ENCODE measurements at places on chromosomes 3 and 15.
A peak's percentile ranks its signal among the peaks of the same experiment; 100 is the strongest.

- DNase-seq, result no peak
Observed at GRCh38 chr15:78024519-78024870, 53.0 kb downstream of the TBC1D2B start.

DNA sequence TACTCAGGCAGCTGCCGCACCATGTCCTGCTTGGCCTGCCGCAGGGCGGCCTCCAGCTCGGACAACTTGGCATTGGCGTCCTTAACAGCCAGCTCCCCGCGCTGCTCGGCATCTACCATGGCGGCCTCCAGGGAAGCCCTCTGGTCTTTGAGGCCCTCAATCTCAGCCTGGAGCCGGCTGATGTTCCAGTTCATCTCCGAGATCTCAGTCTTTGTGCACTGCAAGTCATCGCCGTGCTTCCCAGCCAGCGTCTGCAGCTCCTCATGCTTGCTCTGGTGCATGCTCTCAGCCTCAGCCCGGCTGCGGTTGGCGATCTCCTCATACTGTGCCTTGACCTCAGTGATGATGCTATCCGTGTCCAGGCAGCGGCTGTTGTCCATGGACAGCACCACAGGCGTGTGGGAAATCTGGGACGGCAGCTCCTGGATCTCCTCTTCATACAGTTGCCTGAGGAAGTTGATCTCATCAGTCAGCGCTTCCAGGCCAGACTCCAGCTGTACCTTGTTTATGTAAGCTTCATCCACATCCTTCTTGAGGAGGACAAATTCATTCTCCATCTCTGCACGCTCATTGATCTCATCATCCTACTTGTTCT is 15.5 kb upstream of the PSTPIP1 start:
- no peak for DNase-seq

DNA sequence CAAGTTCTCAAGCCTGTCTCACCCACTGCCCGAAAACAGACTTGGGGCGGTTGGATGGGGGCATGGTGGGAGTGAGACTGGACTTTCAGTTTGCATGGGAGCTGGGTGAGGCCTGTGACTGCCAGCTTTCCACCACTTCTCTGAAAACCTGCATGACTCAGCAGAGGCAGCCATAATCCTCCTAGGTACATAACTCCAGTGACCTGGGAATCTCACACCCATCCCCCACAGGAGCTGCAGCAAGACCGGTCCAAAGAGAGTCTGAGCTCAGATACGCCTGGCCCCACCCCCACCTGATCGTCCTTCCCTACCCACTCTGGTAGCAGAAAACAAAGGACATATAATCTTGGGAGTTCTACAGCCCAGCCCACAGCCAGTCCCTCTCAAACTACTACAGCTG is 107.2 kb downstream of the NSMCE3 start:
- DNase-seq, result no peak

- no peak for DNase-seq
Observed at GRCh38 chr3:99498550-99499234, 139.7 kb upstream of the COL8A1 start.

DNA sequence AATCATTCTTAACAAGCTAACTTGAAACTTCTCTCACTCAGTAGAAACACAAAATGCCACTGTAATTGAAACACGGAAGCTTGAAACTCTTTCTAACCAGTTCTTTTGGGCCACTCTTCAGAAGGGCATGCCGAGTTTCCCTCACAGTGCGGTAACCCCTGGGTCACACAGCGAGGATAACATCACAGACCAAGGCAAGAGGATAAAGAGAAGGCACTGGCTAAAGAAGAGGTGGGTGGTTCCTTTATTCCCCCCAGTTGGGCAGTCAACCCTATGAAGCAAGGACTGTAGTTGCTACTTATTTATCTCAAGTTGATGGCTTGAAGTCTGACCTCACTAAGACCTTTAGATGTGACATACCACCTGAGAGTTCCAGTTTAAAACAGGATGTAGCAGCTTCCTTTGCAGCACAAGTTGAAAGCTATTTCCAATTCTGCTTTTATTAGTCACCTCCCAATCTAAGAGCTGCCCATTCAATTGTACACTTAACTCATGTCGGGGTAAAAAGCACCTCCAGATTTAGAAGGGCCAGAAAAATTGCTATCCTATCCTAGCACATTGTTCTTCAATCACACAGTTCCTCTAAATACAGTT is 272.4 kb downstream of the TIGIT start:
- peak; percentile 25 for DNase-seq
